ENCODE measurements at places on chromosomes 11 and 22.

GRCh38 chr11:20311444-20311843 lies 52.1 kb upstream of the HTATIP2 start:
- H3K36me3 ChIP-seq: no peaks in the 10 kb centered on the region
- H3K4me3 ChIP-seq: no peak overlapping the region
- no peaks in the 10 kb centered on the region for H3K4me1 ChIP-seq
- no peak overlapping the region for H3K27ac ChIP-seq
- H3K27me3 ChIP-seq: peaks cover 18% of the 10 kb centered on the region
- DNase-seq: no peak

DNA sequence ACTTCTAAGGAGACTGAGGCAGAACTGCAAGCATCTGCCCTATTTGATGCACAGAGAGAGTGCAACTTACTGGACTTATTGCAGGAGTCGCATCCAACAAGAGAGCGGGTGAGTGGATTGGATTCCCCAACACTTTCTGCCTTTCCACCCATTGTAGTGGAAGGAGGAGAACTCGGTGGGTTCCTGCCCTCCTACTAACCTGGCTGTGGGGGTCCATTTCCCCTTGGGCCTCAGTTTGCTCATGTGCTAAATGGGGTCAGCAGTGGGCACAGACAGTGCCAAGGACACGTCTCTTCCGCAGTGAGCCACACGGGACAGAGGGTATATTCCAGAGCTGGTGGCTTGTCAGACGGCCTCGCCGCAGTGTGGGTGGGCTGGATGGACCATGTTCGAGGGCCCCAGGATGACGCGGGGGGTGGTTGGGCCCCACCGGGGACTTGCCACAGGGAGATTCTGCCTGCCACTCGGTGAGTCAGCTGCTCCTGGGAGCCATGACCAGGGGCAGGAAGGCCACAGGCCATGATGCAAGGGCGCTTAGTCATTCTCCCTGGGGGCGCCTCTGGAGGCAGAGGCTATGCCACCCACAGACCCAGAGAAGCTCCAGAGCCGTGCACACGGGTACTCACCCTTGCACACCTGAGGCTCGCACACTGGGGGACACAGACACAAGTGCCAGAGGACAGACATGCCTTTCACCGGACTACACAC lies 8.2 kb downstream of the ALX4 start:
- no peak overlapping the region for H3K27ac ChIP-seq
- H3K4me1 ChIP-seq: peaks cover 10% of the 10 kb centered on the region
- DNase-seq: peak; percentile 28
- no peak overlapping the region for H3K4me3 ChIP-seq
- peaks cover 63% of the 10 kb centered on the region for H3K27me3 ChIP-seq

DNA sequence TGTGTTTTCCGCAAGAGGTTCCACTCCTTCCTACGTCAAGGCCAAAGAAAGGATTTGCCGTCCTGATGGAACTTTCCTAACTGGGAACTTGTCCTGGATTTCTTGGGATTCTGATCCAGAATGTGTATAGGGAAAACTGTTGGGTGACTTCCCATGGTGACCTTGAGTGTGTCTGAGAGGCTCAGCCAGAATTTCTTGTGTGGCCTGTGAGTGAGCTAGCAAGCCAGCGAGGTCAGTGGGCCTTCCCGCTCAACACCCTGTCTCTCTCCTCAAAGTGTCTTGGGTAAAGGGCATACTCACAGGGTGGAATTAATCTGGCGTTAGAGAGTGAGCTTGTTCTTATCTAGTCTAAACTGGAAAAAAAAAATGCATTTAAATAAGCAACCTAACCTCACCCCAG lies 20.4 kb downstream of the ZNRF3 start:
- no peaks in the 10 kb centered on the region for H3K36me3 ChIP-seq
- no peak overlapping the region for H3K4me3 ChIP-seq
- H3K27me3 ChIP-seq: no peaks in the 10 kb centered on the region
- no peak overlapping the region for H3K27ac ChIP-seq
- peaks cover 45% of the 10 kb centered on the region for H3K4me1 ChIP-seq
- no peak for DNase-seq

- no peaks in the 10 kb centered on the region for H3K27me3 ChIP-seq
- H3K4me3 ChIP-seq: no peak overlapping the region
- H3K27ac ChIP-seq: no peak overlapping the region
- no peaks in the 10 kb centered on the region for H3K36me3 ChIP-seq
These were observed 4.3 kb downstream of the F2 start for GRCh38 chr11:46723359-46723680.

- H3K36me3 ChIP-seq: peaks cover 6% of the 10 kb centered on the region
- no peaks in the 10 kb centered on the region for H3K27me3 ChIP-seq
- peaks cover 15% of the 10 kb centered on the region for H3K4me1 ChIP-seq
These were observed 30.4 kb downstream of the FADD start for GRCh38 chr11:70233511-70233934.

DNA sequence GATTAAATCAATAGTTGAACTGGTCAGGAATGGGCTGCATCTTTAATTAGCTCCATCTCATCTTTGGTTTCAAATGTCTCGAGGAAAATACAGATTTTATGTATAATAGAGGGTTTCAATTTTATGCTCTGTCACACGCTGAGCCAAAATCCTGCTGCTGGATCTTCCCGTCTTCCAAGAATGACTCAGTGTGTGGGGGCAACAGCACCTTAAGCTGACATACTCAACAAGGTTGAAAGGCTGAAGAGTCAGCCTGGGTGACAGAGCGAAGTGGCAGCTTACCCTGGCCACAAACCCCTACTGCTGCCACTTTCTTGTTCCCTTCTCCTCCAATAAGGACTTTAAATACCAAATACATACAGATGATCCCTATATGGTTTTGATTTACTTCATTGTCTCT lies 9.0 kb upstream of the PCF11 start:
- no peak overlapping the region for H3K27ac ChIP-seq
- no peaks in the 10 kb centered on the region for H3K4me1 ChIP-seq
- no peaks in the 10 kb centered on the region for H3K27me3 ChIP-seq
- H3K36me3 ChIP-seq: no peaks in the 10 kb centered on the region

DNA sequence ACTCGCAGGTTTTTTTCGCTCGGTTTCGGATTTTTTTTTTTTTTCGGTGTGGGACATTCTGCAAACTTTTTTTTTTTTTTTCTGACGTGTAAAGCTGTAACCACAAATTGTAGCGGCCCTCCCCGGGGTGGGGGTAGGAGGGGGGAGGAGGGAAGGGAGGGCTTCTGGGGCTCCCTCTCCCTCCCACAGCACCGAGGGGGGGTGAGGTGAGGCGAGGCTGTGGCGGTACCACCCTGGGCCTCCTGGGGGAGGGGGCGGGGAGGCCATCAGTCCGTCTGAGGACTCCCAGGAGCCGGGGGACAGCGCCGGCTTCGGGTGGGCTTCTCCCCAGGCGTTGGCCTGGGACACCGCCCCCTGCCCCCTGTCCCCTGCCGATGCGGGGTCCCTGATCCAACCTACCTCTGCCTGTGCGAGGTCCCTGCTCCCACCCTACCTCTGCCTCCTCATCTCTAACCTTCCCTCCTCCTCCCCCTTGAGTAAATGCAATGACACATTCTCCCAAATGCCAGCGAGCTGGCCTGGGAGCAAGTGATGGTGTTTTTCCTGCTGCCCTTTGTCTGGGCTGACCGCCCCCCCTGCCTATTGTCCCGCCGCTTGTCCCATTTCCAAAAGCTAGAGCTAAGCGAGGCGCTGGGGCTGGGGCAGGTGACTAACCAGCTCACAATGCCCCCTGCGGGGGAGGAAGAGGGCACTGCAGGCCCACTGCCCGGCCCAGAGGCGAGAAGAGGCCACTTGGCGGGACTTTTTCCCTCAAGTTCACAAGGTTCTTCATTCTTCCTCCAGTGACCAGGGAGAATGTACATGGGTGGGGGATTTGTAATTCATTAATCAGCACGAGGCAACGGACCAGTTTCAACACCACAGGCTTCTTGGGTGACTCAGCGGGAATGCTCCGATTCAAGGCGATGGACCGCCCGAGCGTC lies 511 bp upstream of the CLCF1 start:
- H3K36me3 ChIP-seq: peaks cover 46% of the 10 kb centered on the region
- DNase-seq: peak; percentile 96
- no peaks in the 10 kb centered on the region for H3K27me3 ChIP-seq
- peaks cover 45% of the 10 kb centered on the region for H3K4me1 ChIP-seq
- H3K27ac ChIP-seq: peak overlapping the region; percentile 75

DNA sequence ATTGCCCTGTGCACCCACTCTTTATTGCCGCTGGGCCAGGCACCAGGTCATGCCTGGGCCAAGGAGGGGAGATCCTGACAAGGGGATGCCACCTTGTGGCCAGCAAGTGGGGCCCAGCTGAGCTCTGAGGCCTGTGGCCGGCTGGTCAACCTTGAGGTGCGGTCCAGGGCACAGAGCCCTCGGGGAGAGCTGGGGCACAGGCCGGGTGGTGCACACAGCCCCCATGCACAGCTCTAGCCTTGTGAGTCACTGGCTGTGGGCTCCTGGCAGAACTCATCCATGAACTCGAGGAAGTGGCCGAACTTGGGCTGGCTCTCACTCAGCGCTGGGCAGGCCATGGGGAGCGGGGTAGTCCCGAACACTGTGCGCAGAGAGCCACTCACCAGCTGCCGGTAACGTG lies 94.3 kb downstream of the RNF169 start:
- no peaks in the 10 kb centered on the region for H3K4me1 ChIP-seq
- H3K27me3 ChIP-seq: no peaks in the 10 kb centered on the region
- peaks cover 22% of the 10 kb centered on the region for H3K36me3 ChIP-seq
- no peak overlapping the region for H3K27ac ChIP-seq
- no peak for DNase-seq
- no peak overlapping the region for H3K4me3 ChIP-seq

GRCh38 chr11:70091638-70092037 lies 13.5 kb downstream of the ANO1 start:
- no peak for DNase-seq
- no peaks in the 10 kb centered on the region for H3K36me3 ChIP-seq
- H3K4me1 ChIP-seq: no peaks in the 10 kb centered on the region
- H3K27ac ChIP-seq: no peak overlapping the region
- peaks cover 13% of the 10 kb centered on the region for H3K27me3 ChIP-seq

DNA sequence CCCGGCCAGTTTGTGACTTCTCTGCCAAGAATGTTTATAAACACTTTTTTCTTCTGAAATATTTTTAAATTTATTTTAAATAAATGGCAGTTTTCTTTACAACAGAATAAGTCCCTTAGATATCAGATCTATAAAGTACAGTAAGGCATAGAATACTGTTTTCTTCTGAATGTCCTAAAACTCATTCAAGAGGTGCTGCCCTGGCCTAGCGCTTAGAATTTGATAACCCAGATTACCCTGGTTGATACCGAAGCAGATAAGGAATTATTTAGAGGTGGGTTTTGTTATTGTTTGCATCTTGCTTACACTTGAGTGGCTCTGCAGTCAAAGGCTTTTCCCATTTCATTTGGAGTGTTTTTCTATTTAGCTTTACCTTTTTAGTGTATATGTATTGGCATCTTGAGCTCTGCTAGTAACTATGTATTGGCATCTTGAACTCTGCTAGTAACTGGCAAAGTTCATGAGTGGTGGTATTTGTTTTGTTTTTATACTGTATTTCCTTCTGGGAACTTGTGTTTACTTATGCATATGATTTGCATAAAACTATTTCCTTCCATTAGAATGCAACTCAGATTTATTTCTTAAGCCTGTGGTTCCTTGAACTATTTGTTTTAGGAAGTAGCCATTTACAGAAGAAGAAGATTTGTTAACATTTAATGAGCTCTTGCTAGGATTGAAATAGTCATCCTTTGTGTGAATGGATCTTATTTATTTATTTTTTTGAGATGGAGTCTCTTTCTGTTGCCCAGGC lies 1.2 kb downstream of the ACAD8 start:
- H3K27ac ChIP-seq: no peak overlapping the region
- H3K36me3 ChIP-seq: peaks cover 23% of the 10 kb centered on the region
- H3K4me1 ChIP-seq: peaks cover 14% of the 10 kb centered on the region
- no peak for DNase-seq
- no peaks in the 10 kb centered on the region for H3K27me3 ChIP-seq

DNA sequence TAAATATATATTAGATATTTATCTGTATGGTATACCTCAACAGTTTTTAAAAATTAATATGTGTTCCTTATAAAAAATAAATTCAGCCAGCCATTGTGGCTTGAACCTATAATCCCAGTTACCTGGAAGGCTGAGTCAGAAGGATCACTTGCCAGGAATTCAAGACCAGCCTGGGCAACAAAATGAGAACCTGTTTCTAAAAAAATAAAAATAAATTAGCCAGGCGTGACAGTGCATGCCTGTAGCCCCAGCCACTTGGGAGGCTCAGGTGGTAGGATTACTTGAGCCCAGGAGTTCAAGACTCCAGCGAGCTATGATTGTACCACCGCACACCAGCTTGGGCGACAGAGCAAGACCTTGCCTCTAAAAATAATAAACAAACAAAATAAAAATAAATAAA lies 54.9 kb downstream of the PHF21A start:
- no peaks in the 10 kb centered on the region for H3K4me1 ChIP-seq
- no peaks in the 10 kb centered on the region for H3K36me3 ChIP-seq
- H3K27ac ChIP-seq: no peak overlapping the region
- H3K4me3 ChIP-seq: no peak overlapping the region

DNA sequence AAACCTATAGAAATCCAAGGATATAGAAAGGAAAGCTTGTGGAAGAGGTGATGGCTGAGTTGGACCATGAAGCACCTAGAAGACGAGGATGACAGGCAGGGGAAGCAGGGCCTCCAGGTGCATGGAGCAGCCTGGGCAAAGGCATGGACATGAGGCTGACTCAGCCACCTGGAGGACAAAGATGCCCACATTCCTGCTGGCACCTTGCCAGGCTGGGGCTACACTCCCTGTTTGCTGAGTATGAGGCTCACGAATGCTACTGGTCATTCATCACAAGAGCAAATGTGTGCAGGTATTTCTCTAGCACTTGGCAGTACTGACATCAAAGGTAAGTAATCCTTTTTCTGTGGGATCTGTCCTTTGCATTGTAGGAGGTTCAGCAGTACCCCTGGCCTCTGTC lies 7.1 kb upstream of the SCGB2A1 start:
- H3K4me3 ChIP-seq: no peak overlapping the region
- peaks cover 86% of the 10 kb centered on the region for H3K27me3 ChIP-seq
- no peak overlapping the region for H3K27ac ChIP-seq
- peak; percentile 66 for DNase-seq

DNA sequence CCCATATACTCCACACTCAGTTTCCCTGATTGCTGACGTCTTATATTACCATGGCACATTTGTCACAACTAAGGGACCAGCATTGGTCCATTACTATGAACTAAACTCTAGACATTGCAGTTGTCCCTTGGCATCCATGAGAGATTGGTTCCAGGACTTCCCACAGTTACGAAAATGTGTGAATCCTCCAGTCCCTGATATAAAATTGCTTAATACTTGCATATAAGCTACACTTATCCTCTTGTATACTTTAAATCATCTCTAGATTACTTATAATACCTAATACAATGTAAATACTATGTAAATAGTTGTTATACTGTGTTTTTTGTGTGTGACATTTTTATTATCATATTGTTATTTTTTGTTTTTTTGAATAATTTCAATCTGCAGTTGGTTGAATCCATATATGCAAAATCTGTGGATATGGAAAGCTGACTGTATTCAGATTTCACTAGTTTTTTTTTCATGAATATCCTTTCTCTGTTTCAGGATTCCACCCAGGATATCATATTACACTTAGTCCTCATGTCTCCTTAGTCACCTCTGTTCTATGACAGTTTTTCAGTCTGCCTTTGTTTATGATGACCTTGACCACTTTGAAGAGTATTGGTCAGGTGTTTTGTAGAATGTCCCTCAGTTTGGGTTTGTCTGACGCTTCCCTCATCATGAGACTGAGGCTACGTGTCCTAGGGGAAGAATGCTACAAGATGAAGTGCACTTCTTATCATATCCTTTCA lies 55.3 kb downstream of the INSC start:
- H3K27ac ChIP-seq: no peak overlapping the region
- DNase-seq: no peak
- no peaks in the 10 kb centered on the region for H3K36me3 ChIP-seq
- no peak overlapping the region for H3K4me3 ChIP-seq
- H3K4me1 ChIP-seq: no peaks in the 10 kb centered on the region

All from Calu3 (cell line).